ENCODE measurements at places on chromosomes 5 and 9.

DNA sequence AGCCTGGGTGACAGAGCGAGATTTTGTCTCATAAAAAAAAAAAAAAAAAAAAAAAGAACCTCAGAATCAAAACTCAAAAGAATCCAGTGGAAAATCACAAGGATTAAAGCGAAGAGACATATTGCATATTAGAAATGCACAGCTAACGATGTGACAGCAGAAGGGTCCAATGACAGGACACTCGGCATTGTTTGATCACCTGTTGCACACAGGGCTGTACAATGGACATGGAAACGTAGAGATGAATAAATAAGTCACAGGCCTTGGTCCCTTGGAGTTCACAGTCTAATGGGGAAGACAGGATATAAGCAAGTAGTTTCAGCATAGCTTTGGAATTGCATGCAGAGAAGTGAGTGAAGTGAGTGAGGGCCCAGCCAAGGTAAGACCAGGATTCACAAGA lies 25.9 kb upstream of the PIK3R1 start:
- DNase-seq: no peak

GRCh38 chr5:8727396-8727795 lies 818.5 kb downstream of the SEMA5A start:
- DNase-seq: no peak

GRCh38 chr9:36762958-36763357 lies 190.3 kb downstream of the MELK start:
- no peak for DNase-seq

DNA sequence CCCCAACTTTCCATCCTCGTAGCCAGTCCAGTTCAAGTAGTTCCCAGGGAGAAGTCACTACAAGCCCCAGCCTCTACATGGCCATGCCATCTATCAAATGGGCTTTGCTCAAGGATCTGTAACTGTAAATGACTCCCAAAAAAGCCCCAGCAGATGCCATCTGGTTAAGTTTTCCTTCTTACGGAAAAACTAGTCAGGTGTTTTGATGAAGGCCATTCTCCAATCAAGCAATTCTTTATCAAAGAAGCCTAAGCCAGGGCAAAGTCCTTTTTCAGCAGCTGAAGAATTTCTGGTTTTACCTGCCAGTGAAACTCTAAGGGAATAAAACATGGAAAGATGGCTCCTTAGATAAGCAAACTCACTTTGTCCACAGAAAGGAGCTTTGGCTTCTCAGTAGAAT lies 21.9 kb upstream of the ZNF622 start:
- DNase-seq: no peak

- no peak for DNase-seq
These were observed 44.6 kb upstream of the SEMA4D start for GRCh38 chr9:89542401-89543021.

DNA sequence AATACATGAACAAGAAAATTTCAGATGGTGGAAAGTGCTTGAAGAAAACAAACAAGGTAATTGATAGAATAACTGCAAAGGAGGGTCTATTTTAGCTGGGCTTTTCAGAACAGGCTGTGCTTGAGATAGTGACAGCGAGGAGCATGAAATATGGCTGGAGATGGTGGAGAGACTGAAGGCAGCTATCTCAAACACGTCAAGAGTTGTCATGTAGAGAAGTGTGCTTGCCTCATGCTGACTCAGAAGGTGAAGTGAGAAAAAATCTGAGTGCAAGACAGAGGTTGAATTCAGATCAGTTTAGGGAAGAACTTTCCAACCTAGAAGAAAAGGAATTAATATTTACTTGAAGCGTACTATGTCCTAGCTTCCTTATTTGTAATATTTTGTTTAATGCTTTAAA lies 115.5 kb upstream of the RANBP3L start:
- DNase-seq: no peak

DNA sequence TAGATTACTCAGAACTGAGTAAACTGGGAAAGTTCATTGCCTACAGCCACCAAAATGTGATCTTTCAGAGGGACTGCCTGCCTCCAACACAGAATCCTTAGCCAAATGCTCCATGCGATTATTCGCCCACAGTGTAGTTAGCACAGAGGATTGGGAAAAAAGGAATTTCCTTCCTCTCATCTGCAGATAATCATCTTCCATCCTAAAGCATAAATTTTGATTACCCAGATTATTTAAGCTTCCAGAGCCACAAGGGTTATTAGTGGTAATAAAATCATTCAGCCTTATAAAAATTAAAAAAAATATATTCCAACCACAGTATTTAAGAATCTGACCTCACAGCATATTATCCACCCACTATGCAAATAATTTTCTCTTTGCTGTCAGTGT lies 285.3 kb upstream of the GRAMD2B start:
- DNase-seq: peak; percentile 40

DNA sequence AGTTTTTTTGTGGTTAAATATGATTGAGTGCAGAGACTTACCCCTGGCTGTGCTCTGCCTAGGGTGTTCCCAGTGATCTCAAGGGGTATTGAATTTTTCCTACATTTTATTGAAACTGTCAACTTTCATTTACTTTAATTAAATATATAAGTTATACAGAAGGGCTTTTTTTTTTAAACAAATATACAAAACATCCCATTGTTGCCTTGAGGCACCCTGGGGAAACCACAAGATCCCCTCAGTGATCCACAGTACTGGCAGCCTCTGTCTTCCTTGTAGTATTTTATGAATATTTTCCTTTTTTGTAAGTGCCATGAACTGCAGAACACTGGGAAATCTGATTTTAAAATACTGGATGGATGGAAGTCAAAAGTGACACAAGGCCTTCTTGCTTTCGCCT lies 123.7 kb downstream of the TLE1 start:
- DNase-seq: no peak

Data from left hindlimb (tissue), 1 donor.